ENCODE measurements at places on chromosomes 1 and 21.

DNA sequence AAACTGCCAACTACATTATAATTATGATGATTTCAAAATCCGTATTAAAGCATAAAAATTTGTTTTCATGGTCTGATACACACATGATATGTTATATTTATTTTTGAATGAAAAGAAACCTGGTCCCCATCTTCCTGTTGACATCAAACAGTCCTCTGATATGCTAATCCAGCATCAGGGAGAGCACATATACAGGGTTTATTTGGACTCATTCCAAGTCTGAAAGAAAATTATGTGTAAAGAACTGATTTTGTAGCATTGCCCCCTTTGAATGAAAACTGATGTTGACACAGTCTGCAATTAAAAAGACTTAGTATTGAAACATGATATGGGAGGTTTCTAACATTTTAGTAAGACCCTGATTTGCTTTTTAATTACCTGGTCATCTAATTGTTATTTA, 119.4 kb downstream of the NEK7 start:
- DNase-seq: no peak

- DNase-seq: peak; percentile 53
These were observed 4.1 kb downstream of the ZC3H12A start for GRCh38 chr1:37478451-37478881.

DNA sequence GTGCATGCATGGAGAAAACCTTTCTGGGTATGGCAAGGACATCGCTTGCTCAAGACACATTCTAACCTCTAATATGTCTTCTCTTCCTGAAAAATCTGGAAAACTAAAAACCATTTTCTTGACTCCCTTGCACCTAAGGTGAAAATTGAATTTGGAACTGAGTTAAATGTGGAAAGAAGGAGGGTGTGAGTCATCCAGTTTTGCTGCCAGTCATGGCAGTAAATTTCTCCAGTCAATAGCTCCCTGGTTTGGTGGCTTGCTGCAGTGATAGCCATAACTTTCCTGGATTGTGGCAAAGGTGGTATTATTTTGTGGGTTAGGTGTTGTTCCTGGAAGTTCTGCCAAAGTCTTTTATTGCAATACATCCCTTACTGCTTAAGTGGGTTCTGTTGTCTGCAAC, 2.5 kb downstream of the ZCCHC17 start:
- no peak for DNase-seq

GRCh38 chr1:5404412-5405203, 587.6 kb downstream of the NPHP4 start:
- DNase-seq: no peak
